Upper lobe of left lung (tissue), 6 donors: ENCODE measurements at places on chromosomes 16 and 17. TPM values are rescaled to one million over a fixed set of nuclear protein-coding genes. Genes with fewer than 3 reads are reported as not detected.

GRCh38 chr17:16191604-16192003, 23.7 kb downstream of the NCOR1 start:
- peaks cover 51% of the 10 kb centered on the region for H3K36me3 ChIP-seq
- DNase-seq, result no peak
- no peak overlapping the region for H3K27ac ChIP-seq
- H3K4me3 ChIP-seq, result no peak overlapping the region
- H3K4me1 ChIP-seq, result peaks cover 3% of the 10 kb centered on the region

DNA sequence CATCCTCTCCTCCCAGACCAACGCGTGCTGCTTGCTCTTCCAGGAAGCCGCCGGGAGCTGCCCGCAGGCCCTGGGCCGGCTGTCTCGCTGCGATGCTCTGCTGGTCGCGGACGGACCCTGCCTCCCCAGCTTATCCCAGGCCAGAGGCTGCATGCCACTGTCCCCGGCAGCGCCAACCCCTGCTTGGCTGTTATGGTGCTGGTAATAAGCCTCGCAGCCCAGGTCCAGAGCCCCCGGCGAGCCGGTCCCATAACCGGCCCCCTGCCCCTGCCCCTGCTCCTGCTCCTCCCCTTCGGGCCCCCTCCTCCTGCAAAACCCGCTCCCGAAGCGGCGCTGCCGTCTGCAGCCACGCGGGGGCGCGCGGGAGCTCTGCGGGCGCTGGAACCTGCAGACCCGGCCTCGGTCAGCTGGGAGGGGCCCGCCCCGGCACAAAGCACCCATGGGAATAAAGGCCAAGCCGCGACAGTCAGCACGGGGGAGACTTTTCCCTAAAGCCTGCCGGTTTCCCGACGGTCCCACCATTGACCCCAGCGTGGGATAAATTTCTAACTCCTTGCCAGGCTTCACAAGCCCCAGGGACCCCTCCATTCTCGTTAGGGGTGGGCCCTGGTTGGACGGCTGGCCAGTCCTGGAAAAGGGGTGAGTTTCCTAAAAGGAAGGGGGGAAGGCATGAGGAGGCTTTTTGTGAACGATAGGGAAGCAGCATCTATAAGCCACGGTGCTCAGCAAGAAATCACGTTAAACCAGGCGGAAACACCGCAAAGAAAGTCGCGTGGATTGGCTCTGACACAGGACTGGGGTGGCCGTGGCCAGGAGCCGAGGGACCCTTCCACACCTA, 11.2 kb downstream of the ENPP7 start:
- H3K27me3 ChIP-seq, result no peaks in the 10 kb centered on the region
- H3K36me3 ChIP-seq, result no peaks in the 10 kb centered on the region
- H3K4me1 ChIP-seq, result peaks cover 8% of the 10 kb centered on the region
- DNase-seq, result peak; percentile 74
- H3K27ac ChIP-seq, result no peak overlapping the region

DNA sequence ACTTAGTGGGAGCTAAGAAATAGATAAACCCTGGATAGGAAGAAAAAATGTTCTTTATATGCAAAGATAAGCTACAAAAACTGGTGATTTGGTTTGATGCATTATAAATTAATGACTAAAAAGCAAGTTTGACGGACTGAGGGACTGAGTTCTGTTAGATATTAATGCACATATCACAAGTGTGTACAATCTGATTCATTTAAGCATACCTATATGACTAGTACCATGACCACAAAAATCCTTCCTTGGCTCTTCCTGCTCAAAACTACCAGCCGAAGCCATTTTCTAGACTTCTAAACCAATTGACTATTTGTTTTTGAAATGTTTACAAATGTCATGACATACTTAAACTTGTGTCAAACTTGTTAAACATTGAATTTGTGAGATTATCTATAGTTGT, 374.5 kb upstream of the MON1B start:
- no peak overlapping the region for H3K4me3 ChIP-seq
- H3K36me3 ChIP-seq, result no peaks in the 10 kb centered on the region
- DNase-seq, result no peak
- H3K4me1 ChIP-seq, result no peaks in the 10 kb centered on the region

DNA sequence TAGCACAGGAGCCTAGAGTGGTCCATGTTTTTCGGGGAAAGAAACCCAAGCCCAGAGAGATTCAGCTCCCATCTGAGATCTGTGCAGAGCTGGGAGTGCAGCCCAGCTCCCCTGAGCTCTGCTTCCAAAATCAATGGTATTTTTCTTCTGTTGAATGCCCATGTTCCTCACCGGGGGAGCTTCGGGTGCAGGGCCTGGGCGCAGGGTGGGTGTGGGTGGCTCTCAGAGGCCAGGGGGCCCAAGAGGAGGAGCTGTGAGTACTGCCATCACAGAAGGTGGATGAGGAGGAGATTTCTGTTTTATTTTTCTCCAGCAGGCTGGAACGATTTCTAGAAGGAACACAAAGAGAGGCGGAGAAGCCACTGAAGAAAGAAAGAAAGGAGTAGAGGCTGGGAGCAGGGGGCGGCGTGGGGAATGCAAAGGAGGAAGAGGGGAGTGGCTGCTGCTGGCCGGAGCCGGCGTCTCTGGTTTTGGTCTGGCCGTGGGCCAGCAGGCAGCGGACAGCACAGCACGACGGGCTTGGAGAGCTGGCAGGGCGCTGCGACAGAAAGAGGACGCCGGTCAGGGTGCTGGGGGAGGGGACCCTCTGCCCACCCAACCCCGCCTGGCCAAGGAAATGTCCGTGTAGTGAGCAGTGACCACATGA, 76.2 kb upstream of the KSR1 start:
- peaks cover 18% of the 10 kb centered on the region for H3K4me1 ChIP-seq
- H3K27me3 ChIP-seq, result no peaks in the 10 kb centered on the region
- peak overlapping the region; percentile 9 for H3K4me3 ChIP-seq
- no peaks in the 10 kb centered on the region for H3K36me3 ChIP-seq
- H3K27ac ChIP-seq, result no peak overlapping the region
- DNase-seq, result peak; percentile 87

GRCh38 chr16:18003033-18003432, 333.5 kb downstream of the NPIPA8 start:
- no peak for DNase-seq
- H3K4me1 ChIP-seq, result no peaks in the 10 kb centered on the region
- H3K4me3 ChIP-seq, result no peak overlapping the region
- H3K27ac ChIP-seq, result no peak overlapping the region

DNA sequence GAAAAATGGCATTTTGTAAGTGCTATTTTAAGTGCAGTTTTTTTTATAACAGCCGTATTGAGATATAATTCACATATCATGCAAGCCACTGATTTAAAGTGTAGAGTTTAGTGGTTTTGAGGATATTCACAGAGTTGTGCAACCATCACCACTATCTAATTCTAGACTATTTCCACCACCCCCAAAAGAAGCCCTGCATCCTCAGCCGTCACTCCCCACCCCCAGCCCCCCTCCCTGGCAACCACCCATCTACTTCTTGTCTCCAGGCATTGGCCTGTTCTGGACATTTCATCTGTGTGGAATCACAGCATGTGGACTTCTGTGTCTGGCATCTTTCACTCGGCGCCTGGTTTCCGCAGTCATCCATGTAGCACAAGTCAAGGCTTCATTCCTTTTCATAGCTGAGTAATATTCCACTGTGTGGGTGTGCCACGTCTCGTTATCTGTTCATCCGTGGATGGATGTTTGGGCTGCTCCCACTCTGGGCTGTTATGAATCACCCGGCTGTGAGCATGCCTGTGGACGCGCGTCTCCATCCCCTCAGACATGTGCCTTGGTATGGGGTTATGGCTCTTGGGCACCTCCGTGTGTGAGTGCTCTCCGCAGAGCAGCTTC, 138.4 kb upstream of the CIBAR2 start:
- DNase-seq, result no peak
- peaks cover 11% of the 10 kb centered on the region for H3K4me1 ChIP-seq
- no peaks in the 10 kb centered on the region for H3K36me3 ChIP-seq
- H3K27ac ChIP-seq, result no peak overlapping the region

DNA sequence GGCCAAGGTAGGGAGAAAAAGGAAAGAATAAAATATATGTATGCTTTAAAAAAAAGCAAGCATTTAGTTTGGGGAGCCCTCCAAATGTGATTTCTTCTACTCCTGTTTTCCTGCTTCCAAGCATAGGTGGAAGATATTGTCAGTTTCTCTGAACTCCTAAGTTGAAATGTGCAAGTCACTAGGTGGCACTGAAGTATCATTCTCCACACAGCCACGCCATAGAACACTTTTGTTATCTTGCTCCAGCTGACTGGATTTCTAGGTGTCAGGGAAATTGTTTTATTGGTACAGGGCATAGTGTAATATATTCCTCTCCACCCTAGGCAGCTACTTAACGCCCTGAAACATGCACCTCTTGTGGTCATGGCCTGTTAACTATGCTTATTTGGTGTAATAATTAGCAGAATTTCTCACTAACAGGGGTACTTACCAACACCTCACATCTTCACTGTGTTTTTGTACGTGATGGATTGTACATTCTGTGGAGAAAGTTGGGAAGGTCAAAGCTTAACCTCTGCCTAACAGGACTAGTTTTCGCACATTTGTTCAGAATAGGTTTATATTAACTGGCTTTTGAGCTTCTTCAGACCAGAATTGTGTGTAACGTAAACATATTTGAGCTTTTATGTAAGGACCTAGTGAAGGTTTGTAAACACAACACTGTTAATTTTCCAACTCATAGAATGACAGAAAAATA, 69.3 kb downstream of the FTO start:
- H3K27ac ChIP-seq, result peak overlapping the region; percentile 1
- DNase-seq, result peak; percentile 39
- no peak overlapping the region for H3K4me3 ChIP-seq
- no peaks in the 10 kb centered on the region for H3K36me3 ChIP-seq

DNA sequence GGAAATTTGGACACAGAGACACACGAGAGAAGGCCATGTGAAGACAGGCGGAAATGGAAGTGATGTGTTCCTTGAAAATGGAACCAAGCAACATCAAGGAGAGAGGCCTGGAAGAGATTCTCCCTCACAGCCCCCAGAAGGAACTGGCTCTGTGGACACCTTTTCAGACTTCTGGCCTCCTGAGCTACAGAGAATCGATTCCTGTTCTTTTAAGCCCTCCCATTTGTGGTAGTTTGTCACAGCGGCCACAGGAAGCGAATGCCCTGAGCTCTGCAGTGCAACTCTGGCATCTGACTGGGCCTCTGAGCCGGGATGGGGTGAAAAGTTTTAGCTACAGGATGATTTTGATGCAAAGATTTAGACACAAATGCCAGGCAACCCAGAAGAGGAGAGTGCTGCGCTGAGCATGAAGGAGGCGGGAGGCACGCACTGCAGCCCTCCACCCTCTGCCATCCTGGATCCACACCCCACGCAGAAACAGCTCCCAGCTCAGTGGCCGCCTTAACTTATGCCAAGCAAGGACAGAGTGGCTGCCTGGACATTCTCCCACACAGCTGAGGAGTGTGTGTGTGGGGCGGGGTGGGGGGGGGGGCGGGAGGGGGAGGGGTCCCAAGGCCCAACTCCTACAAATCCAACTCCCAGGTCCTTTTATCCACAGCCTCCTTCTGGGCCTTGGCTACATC, 2.2 kb downstream of the TIMP2 start:
- H3K27ac ChIP-seq, result peak overlapping the region; percentile 92
- H3K36me3 ChIP-seq, result no peaks in the 10 kb centered on the region
- H3K4me1 ChIP-seq, result peaks cover 50% of the 10 kb centered on the region
- no peaks in the 10 kb centered on the region for H3K27me3 ChIP-seq

GRCh38 chr16:72961115-72961832, 86.7 kb downstream of the ZFHX3 start:
- H3K27ac ChIP-seq, result no peak overlapping the region
- no peaks in the 10 kb centered on the region for H3K4me1 ChIP-seq
- H3K27me3 ChIP-seq, result no peaks in the 10 kb centered on the region
- peaks cover 29% of the 10 kb centered on the region for H3K36me3 ChIP-seq
- H3K4me3 ChIP-seq, result no peak overlapping the region
- DNase-seq, result no peak

DNA sequence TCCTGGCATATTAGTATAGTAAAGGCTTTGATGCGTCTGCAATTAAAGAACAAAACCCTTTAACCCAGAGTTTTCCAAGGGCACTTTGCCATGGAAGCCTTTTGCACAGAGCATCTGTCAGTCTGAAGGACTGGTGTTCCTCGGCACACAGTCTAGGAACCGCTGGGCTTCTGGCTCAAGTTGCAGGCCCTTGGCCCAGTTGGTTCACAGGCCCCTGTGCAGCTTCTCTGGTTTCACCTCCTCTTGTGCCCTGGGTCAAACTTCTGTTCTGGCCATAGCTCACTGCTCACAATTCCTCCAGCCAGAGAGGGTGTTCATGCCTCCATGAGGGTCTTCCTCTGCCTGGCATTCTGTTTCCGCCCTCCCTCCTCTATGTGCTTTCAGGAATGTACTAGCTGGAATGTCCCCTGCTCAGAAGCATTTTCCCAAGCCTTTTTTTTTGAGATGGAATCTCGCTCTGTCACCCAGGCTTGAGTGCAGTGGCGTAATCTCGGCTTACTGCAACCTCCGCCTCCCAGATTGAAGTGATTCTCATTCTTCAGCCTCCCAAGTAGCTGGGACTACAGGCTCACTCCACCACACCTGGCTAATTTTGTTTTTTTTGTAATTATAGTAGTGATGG, 34.5 kb upstream of the TEX2 start:
- DNase-seq, result no peak
- H3K4me1 ChIP-seq, result peaks cover 4% of the 10 kb centered on the region
- no peaks in the 10 kb centered on the region for H3K27me3 ChIP-seq
- H3K4me3 ChIP-seq, result no peak overlapping the region
- H3K27ac ChIP-seq, result no peak overlapping the region
- H3K36me3 ChIP-seq, result no peaks in the 10 kb centered on the region

GRCh38 chr16:73232555-73233328, 184.8 kb upstream of the ZFHX3 start:
- no peaks in the 10 kb centered on the region for H3K4me1 ChIP-seq
- H3K4me3 ChIP-seq, result no peak overlapping the region
- no peaks in the 10 kb centered on the region for H3K36me3 ChIP-seq
- no peak overlapping the region for H3K27ac ChIP-seq
- no peak for DNase-seq

The NOXO1 gene
- 5.1 TPM for total RNA-seq
